NCI-H1048 (cell line): ENCODE measurements at places on chromosomes 7 and 10.
A peak's percentile ranks its signal among the peaks of the same experiment; 100 is the strongest.

- no peak for DNase-seq
Observed at GRCh38 chr7:74193054-74193453, 16.8 kb upstream of the LAT2 start.

DNA sequence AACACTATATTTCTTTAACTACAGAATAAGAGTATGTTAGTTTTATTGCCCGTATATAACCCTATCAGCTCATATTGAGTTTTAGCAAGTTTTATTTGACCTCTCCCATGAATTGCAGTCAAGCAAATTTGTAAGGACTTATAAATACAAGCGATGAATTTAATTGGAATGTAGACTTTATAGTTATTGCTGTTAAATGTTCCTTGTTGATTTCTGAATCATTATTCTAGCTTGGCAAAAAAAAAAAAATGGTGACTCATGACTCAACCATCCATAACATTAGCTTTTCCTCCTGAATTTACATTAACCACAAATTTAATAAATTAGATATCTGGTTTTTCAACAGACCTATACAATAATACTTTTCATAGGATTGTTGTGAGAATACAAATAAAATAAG is 334.0 kb upstream of the LRRTM3 start:
- no peak for DNase-seq

DNA sequence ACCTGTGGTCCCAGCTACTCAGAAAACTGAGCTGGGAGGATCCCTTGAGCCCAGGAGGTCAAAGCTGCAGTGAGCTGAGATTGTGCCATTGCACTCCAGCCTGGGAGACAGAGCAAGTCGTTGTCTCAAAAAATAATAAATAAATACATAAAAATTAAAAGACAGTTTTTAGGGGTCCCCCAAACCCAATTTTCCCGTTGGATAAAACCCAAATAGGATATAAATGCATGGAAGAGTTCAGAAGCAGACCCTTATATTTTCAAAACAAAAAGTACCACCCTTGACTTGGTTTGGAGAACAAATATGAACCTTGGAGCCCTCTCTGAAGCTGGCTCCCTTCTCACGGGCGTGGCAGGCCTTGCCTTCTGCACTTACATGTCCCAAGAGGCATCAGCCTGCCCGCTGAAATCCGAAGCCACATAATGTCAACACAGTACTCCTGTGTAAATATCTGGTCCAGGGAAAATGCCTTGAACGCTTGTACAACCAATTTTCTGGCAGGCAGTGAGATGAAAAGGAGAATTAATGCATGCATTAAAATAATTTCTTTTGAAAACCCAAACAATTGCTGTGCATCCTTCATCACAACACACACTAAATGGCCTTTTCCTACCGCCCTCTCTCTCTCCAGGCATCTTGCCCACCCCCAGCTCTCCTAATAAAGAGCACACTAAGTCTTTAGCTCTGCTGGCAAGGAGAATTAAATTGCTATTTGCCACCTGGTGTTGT is 46.4 kb upstream of the PARD3 start:
- DNase-seq = no peak

DNA sequence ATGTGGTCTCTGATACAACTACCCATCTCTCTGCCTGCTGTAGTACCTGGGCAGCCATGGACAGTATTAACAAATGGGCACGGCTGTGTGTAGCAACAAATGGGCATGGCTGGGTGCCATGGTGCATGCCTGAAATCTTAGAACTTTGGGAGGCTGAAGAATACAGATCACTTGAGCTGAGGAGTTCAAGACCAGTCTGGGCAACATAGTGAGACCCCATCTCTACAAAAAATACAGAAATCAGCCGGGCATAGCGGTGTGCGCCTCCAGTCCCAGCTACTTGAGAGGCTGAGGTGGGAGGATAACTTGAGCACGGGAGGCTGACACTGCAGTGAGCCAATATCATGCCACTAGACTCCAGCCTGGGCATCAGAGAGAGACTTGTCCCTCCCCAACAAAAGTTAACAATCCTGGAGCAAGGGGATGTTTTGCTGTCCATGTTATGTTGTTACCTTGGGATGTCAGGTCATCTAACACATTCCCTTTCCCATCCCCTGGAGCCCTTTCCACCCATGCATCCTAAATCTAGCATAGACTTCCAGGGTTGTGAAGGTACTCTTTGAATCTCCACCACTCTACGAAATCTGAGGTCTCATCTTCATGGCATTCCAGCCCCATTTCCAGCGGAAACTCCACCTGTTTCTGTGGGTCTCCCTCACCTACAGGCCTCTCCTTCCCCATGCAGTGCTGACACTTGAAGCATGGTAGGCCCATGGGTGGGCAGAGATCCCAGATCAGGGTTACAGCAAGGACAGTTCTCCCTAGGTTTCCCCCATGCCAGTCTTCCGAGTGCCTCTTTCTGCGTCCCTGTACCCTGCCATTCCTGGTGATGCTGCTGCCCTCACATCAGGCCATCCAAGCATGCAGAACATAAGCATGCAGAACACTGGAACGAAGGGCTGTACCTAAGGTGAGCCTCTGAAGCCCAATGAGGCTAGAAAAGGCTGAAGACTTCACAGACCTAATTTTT is 13.1 kb downstream of the FXYD4 start:
- DNase-seq = no peak

DNA sequence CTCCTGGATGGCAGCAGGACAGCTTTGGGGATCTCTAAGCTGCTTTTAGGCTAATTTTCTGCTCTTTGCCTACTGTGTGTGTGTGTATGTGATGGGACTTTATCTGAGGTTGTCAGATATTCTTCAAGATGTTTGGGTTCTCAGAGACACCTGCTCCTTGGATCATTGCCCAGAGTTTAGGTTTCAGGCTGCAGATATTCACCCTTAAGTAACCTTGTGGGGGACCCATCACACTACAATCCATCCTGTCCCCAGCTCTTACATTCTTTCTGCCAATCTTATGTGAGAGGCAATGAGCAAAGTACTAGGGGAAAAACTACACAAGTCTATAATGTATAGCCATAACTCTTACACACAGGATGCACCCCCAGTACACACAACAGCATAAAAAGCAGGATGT is 263.0 kb upstream of the ZWINT start:
- no peak for DNase-seq

GRCh38 chr7:7962851-7963250 is 5.7 kb upstream of the GLCCI1 start:
- DNase-seq = no peak

DNA sequence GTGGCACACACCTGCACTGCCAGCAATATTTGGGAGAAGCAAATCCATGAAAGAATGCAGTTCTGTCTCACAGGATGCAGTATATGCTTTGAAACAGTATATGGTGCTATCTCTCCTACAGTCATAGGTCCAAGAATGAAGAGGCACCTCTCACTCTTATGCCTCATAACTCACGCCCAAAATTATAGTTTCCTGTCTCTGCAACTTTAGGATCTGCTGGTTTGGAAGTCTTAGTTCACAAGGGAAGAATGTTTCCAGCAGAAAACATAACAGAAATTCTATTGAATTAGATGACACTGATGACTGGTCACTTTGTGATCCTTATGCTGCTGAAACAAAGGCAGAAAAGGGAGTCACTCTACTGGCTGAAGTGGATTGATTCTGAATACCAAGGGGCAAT is 5.7 kb downstream of the C10orf67 start:
- no peak for DNase-seq

GRCh38 chr7:99195867-99196266 is 12.0 kb downstream of the KPNA7 start:
- DNase-seq = no peak

DNA sequence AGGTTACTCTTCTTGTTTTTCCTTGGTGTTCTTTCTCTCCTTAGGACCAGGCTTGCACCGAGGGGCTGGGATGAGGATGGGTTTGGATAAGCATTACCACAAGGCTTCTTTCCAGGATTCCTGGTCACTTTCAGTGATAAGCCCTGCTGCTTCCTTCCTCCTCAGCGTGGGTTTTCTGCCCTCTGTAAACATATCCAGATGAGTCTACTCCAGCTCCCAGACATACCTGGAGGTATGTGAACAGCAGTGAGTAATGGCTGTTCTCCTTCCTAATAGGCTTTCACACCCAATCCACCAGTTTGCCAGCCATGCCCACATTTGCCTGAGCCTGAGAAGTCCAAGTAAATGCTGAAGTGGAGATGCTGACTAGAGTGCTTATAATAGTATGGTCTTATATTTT is 229.8 kb upstream of the YAE1 start:
- DNase-seq = no peak

DNA sequence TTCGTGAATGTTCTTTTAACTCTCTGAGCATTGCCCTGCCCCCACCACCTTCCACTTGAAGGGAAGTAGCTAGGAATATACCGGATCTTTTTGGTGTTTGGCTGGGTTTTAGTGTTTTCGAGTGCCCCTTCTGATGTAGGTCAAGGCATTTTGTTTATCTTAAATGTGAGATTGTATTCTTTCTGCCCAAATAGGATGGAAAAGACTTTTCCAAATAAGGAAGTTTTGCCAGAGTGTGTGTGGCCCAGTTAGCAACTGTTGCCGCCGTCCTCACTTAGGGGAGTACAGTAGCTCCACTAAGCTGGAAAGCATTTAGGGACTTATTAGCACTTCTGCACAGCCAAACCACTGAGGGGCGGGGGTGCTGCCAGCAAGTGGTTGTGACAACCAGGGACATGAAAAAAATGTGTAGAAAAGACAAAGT is 29.8 kb upstream of the VCL start:
- no peak for DNase-seq

DNA sequence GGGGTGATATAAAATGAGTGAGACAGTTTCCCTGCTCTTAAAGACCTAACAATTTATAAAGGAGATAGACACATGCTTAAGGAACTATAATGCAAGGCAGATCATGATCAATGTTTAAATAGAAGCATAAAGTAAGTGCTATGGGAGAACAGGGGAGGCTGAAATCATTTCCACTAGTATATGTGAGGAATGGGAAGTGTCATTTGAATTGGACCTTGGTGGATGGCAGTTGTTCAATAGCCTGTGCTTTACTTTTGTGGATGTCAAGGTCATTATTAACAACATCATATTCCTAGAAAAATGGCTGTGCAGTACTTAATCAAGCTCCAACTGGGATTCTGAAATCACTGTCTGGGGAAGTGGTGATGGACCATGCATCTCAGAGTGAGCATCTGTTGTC is 14.7 kb downstream of the NPY start:
- DNase-seq = no peak

DNA sequence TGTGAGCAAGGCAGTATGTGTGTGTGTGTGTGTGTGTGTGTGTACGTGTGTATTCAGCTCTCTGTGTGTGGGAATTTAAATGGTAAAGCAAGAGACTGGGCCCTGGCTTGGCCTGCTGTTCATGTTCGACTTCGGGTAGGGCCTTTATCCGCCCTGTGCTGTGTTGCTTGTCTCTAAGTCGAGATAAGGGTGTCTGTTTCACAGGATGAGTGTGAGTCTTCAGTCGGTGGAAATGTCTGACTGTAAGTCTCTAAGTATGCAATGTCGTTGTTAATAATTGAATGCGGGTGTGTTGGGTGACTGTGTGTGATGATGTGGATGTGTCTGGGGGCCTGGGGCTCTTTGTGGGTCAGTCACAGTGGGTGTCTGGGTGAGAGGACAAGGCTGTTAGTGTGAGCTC is 34.8 kb downstream of the HIF1AN start:
- DNase-seq = no peak

DNA sequence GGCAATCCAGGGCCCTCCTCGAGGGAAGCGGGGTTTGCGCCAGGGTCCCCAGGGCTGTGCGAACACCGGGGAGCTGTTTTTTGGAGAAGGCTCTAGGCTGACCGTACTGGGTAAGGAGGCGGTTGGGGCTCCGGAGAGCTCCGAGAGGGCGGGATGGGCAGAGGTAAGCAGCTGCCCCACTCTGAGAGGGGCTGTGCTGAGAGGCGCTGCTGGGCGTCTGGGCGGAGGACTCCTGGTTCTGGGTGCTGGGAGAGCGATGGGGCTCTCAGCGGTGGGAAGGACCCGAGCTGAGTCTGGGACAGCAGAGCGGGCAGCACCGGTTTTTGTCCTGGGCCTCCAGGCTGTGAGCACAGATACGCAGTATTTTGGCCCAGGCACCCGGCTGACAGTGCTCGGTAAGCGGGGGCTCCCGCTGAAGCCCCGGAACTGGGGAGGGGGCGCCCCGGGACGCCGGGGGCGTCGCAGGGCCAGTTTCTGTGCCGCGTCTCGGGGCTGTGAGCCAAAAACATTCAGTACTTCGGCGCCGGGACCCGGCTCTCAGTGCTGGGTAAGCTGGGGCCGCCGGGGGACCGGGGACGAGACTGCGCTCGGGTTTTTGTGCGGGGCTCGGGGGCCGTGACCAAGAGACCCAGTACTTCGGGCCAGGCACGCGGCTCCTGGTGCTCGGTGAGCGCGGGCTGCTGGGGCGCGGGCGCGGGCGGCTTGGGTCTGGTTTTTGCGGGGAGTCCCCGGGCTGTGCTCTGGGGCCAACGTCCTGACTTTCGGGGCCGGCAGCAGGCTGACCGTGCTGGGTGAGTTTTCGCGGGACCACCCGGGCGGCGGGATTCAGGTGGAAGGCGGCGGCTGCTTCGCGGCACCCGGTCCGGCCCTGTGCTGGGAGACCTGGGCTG is 26.0 kb downstream of the PRSS2 start:
- DNase-seq = no peak

GRCh38 chr10:103786020-103786419 is 69.4 kb downstream of the SH3PXD2A start:
- no peak for DNase-seq

DNA sequence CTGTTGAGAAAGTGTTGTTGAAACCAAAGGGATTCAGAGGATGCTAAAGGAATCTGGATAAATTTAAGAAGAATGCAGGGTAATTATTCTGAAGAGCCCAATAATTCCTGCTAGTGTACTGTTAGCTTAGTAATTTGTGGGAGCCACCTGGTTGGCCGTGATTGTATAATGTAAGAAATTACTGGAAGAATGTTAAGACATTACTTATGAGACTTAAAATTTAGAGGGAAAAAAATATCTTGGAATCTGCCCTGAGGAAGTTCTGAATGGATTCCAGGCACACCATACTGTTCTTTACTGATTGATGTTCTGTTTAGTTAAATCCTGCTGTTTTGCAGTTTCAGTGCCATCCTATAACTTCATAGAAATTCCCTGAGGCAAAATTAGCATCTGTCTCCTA is 155.0 kb upstream of the RHOBTB1 start:
- DNase-seq = no peak

DNA sequence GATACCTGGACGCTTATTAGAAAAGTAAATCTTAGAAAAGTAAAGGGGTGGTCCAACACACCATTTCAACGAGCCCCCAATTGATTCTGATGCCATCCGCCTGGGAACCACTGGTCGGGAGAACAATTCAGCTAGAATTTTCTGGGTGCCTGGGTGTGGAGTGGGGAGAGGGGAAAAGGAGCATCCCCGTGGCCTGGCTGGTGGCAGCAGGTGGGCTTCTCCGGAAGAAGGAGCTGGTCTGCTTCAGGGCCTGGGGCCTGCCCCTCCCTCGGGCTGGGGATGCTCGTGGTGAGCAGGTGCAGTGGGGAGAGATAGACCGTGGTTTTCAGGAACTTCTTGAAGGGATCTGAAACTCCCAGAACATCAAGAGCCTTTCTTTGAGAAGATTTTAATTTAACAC is 39.9 kb upstream of the DUSP5 start:
- no peak for DNase-seq

- DNase-seq = peak; percentile 45
Observed at GRCh38 chr10:6580279-6581029, 378 bp upstream of the PRKCQ start.
